Left ventricle myocardium inferior (tissue), 1 donor: ENCODE measurements at places on chromosomes 3 and 15. TPM values are rescaled to one million over a fixed set of nuclear protein-coding genes. Genes with fewer than 3 reads are reported as not detected.

The QRICH1 gene
- total RNA-seq = 58.8 TPM

The MOBP gene
- not detected for total RNA-seq

The AADACL2 gene
- total RNA-seq = not detected

The CD200R1 gene
- 0.82 TPM for total RNA-seq

The A4GNT gene
- total RNA-seq = not detected

The NR2E3 gene
- total RNA-seq = not detected

The KCNH8 gene
- 0.05 TPM for total RNA-seq

The COMMD4 gene
- 36.4 TPM for total RNA-seq

The CGGBP1 gene
- 48.5 TPM for total RNA-seq

The RBP2 gene
- not detected for total RNA-seq

GRCh38 chr15:100686725-100687473 lies 84.5 kb downstream of the ASB7 start:
- H3K4me1 ChIP-seq = no peaks in the 10 kb centered on the region
- no peaks in the 10 kb centered on the region for H3K36me3 ChIP-seq
- no peak for DNase-seq
- no peak overlapping the region for H3K4me3 ChIP-seq
- peaks cover 39% of the 10 kb centered on the region for H3K27me3 ChIP-seq
- peak overlapping the region; percentile 51 for H3K27ac ChIP-seq

DNA sequence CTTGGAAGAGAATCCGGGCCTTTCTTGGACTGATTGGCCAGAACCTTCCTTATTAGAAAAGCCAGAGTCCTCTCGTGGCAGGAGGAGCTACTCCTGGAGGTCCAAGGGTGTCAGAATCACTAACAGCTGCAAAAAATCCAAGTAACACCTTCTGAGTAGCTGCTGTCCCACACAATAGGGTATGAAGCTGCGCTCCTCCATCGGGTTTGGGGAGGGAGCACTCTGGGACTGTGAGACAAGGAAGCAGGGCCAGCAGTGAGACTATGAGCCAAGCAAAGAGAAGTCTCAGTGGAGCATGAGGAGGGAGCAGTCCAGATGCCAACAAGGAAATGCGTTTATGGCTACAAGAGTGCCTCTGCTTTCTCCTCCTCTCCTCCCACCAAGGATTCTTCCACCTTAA lies 21.7 kb downstream of the SEMA3G start:
- H3K4me3 ChIP-seq = no peak overlapping the region
- H3K27me3 ChIP-seq = no peaks in the 10 kb centered on the region
- H3K27ac ChIP-seq = no peak overlapping the region
- H3K4me1 ChIP-seq = no peaks in the 10 kb centered on the region

- peaks cover 3% of the 10 kb centered on the region for H3K4me1 ChIP-seq
- peak; percentile 34 for DNase-seq
- H3K27ac ChIP-seq = peak overlapping the region; percentile 31
- no peaks in the 10 kb centered on the region for H3K36me3 ChIP-seq
These were observed 192.8 kb downstream of the DTWD1 start for GRCh38 chr15:49813625-49814024.

DNA sequence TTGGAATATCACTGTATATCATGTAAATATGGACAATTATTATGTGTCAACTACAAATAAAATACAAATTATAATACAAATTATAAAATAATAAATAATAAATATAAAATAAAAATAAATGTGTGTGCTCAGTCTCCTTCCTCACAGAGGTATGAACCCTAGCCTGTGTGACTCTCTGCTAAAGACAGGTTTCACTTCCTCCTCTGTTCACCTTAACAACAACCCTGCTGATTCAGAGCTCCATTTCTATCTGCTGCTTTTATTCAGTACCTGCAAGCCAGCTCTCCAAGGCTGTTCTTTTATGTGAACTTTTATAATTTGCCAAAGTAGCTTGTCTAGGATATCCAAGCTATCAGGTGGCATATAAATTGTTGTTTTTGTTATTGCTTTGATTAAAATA lies 610.7 kb upstream of the GRM7 start:
- H3K4me1 ChIP-seq = no peaks in the 10 kb centered on the region
- no peaks in the 10 kb centered on the region for H3K36me3 ChIP-seq
- H3K4me3 ChIP-seq = no peak overlapping the region
- no peak for DNase-seq
- no peaks in the 10 kb centered on the region for H3K27me3 ChIP-seq

DNA sequence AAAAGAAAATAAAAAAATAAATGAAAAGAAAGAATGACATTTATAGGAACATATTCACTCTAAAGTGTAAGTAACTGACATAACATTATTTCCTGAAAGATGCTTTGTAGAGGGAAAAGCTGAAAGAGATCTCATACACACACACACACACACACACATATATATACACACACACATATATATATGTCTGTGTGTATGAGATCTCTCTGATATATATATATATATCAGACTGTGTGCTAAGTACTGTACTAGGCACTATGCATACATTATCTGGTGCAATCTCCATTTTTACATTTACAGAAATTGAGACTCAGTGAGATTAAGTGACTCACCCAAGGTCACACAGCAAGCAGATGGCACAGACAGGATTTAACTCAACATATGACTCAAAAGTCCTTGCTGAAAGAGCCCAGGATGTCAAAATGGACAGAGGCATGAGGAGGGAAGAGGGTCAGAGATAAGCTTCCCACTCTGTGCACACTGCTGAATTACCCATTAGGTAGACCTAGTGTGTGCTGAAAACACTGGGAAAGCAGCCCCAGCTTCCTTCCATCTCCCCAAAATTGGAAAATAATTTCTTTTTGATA lies 15.0 kb downstream of the BHLHE40 start:
- H3K4me1 ChIP-seq = peaks cover 17% of the 10 kb centered on the region
- H3K27me3 ChIP-seq = no peaks in the 10 kb centered on the region
- DNase-seq = no peak

- H3K4me1 ChIP-seq = peaks cover 10% of the 10 kb centered on the region
- peaks cover 49% of the 10 kb centered on the region for H3K27me3 ChIP-seq
- no peak overlapping the region for H3K27ac ChIP-seq
- no peaks in the 10 kb centered on the region for H3K36me3 ChIP-seq
- no peak for DNase-seq
These were observed 6.9 kb downstream of the AHSG start for GRCh38 chr3:186619787-186620212.

GRCh38 chr3:131560795-131561194 lies 58.0 kb upstream of the MRPL3 start:
- H3K4me1 ChIP-seq = no peaks in the 10 kb centered on the region
- no peaks in the 10 kb centered on the region for H3K27me3 ChIP-seq
- DNase-seq = no peak
- no peak overlapping the region for H3K27ac ChIP-seq

- no peaks in the 10 kb centered on the region for H3K27me3 ChIP-seq
- H3K36me3 ChIP-seq = peaks cover 19% of the 10 kb centered on the region
- H3K4me3 ChIP-seq = no peak overlapping the region
- H3K4me1 ChIP-seq = no peaks in the 10 kb centered on the region
- H3K27ac ChIP-seq = no peak overlapping the region
- no peak for DNase-seq
These were observed 17.5 kb downstream of the TBC1D5 start for GRCh38 chr3:17724948-17725347.

- peak overlapping the region; percentile 52 for H3K27ac ChIP-seq
- no peak for DNase-seq
- peaks cover 8% of the 10 kb centered on the region for H3K27me3 ChIP-seq
- H3K4me3 ChIP-seq = peak overlapping the region; percentile 6
- no peaks in the 10 kb centered on the region for H3K36me3 ChIP-seq
These were observed 32.2 kb downstream of the ATP10A start for GRCh38 chr15:25830844-25831451.

- H3K4me3 ChIP-seq = no peak overlapping the region
- DNase-seq = no peak
- H3K27me3 ChIP-seq = no peaks in the 10 kb centered on the region
- H3K27ac ChIP-seq = no peak overlapping the region
These were observed 35.2 kb upstream of the SLC2A2 start for GRCh38 chr3:171061749-171062148.

- H3K27me3 ChIP-seq = no peaks in the 10 kb centered on the region
- H3K4me3 ChIP-seq = no peak overlapping the region
- no peak for DNase-seq
- no peaks in the 10 kb centered on the region for H3K36me3 ChIP-seq
- no peak overlapping the region for H3K27ac ChIP-seq
These were observed 31.4 kb upstream of the TBL1XR1 start for GRCh38 chr3:177228601-177229190.

DNA sequence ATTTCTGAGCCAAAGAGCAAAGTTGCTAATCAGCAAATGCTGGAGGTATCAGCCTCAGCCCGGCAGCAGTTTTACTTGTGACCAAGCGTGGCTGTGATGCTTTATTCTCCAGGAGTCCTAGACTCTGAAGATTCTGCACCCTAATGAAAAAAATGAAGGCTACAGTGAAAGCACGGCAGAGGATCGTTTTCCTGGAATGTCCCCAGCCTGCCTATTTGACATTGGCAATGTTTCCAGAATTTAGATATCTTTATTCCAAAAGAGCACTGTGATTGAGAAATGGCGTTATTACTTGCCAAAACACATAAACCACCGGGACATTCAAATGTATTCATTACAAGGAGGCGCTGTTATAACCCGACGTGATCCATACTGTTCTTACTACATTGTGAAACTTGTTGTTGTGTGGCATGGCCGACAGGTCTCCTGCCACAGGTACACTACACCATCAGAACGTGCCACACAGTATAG lies 263.8 kb downstream of the SLCO3A1 start:
- H3K4me1 ChIP-seq = peaks cover 56% of the 10 kb centered on the region
- no peaks in the 10 kb centered on the region for H3K27me3 ChIP-seq
- H3K27ac ChIP-seq = no peak overlapping the region
- no peak for DNase-seq

GRCh38 chr3:100602506-100603444 lies 6.6 kb upstream of the ADGRG7 start:
- DNase-seq = no peak
- peaks cover 7% of the 10 kb centered on the region for H3K4me1 ChIP-seq

- no peak overlapping the region for H3K27ac ChIP-seq
- no peak overlapping the region for H3K4me3 ChIP-seq
- DNase-seq = no peak
- H3K27me3 ChIP-seq = no peaks in the 10 kb centered on the region
- H3K36me3 ChIP-seq = peaks cover 60% of the 10 kb centered on the region
These were observed 92.5 kb upstream of the SNRPA1 start for GRCh38 chr15:101387574-101387973.

DNA sequence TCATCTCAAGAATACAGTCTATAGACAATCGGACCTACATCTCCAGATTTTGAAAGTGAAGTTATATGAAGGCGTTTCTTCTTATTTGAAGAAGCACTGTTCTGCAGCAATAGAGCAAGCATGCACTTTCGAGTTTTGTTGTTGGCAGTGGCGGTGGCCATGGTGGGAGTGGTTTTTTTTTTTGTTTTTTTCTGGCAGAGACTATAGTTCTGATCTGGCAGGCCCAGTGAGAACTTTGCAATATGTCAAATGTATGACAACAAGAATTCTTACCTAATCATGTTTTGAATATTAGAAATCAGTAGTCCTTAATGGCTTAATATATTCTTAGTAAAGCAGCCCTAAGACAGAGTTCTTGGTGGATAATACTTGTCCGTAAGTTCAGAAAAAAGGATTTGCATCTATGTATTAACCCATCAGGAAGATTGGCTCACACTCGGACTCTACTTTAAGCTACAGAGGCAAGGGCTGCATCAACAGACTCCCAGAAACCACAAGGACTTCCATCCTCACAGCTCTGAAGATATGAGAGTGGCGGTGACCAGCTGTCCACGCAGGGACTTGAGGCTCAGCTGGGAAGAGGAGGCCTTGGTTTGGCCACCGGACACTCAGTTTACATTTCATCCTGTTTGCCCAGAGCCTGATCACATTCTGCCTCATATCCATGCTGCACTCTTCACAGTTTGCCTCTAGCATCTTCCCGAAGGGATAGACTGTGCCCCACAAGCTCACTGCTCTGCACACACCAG lies 124.1 kb upstream of the THBS1 start:
- peaks cover 31% of the 10 kb centered on the region for H3K4me1 ChIP-seq
- H3K27ac ChIP-seq = no peak overlapping the region
- H3K27me3 ChIP-seq = no peaks in the 10 kb centered on the region
- DNase-seq = no peak

GRCh38 chr3:124648551-124648950 lies 81.7 kb upstream of the UMPS start:
- H3K27ac ChIP-seq = no peak overlapping the region
- no peak overlapping the region for H3K4me3 ChIP-seq
- no peak for DNase-seq
- peaks cover 33% of the 10 kb centered on the region for H3K36me3 ChIP-seq

DNA sequence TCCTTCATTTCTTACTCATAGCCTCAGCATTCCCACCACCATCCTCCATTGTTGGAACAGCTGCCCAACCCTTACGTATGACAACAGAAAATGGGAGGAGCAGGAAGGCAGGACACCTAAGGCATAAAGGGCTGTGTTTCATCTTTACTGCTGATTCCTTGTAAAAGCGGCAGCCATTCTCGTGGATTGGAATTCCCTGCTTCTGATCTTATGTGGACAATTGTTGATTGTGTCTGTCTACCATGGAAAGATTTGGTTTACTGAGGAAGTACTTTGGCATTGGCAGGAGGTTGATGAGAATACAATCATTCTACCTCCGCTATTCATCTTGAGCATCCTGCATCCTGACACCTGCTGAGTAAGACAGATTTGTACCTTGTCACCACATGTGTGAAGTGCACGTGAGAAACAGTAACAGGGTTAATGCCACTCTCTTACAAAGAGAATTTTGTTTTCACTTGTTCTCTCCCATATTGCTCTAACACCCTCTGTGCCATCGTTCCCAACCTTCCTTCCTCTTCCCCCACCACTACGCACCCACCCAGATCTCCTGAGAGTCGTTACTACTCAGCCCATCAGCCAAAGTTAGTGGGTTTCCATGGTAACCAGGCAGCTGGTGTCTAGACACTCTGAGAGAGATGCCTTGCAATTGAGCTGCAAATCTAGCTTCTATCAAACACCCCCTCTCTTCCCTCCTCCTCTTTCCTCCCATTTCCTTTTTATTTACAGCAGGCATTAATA lies 75.7 kb downstream of the GAP43 start:
- no peaks in the 10 kb centered on the region for H3K4me1 ChIP-seq
- H3K4me3 ChIP-seq = no peak overlapping the region
- H3K27ac ChIP-seq = no peak overlapping the region
- H3K27me3 ChIP-seq = no peaks in the 10 kb centered on the region

GRCh38 chr3:158488670-158489069 lies 82.3 kb upstream of the MLF1 start:
- no peak overlapping the region for H3K4me3 ChIP-seq
- H3K27ac ChIP-seq = no peak overlapping the region
- no peak for DNase-seq
- no peaks in the 10 kb centered on the region for H3K36me3 ChIP-seq

- H3K27me3 ChIP-seq = peaks cover 51% of the 10 kb centered on the region
- H3K4me3 ChIP-seq = peak overlapping the region; percentile 88
- H3K4me1 ChIP-seq = peaks cover 52% of the 10 kb centered on the region
These were observed 540 bp upstream of the RSRC1 start for GRCh38 chr3:158109295-158109803.

GRCh38 chr3:67447393-67447792 lies 207.0 kb downstream of the SUCLG2 start:
- H3K36me3 ChIP-seq = no peaks in the 10 kb centered on the region
- no peaks in the 10 kb centered on the region for H3K27me3 ChIP-seq
- no peaks in the 10 kb centered on the region for H3K4me1 ChIP-seq
